ENCODE measurements at places on chromosomes 7 and 10. TPM values are rescaled to one million over a fixed set of nuclear protein-coding genes. Genes with fewer than 3 reads are reported as not detected.

DNA sequence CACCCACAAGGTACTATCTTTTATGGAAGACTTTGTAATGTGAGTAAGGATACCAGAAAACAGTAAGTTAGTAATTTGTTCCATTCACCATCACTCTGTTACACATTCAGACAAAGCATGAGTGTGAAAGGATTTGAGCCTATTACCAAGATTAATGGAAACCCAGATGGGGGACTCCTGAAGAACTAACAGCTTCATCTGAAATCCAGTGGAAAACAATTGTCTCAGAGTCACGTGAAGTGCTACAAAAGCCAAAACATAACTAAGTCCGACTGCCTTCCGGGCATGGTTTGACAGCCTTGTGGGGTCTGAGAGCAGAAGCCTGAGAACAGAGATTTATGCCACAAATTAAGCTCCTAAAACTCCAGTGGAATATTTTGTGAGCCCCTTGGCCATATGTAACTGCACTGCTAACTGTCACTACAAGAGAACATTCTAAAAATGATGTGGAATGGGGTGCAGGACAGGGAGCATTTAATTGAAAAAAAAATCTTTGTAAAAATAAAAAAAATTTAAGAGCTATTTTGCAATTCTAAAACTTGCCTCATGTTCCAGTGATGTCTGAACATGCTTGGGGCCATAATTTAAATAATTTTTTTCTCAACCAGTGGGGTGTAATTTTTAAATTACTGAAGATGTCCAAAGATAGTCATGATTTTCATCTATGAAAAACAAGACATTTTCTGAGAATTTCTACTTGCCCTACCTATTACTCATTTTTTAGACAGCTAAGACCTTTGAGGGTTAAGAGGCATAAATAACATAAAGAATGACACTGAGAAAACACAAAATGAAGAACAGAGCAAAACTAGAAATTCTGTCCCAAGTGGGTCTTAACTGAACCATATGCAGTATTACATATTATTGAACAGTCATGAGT lies 555.0 kb downstream of the INHBA start:
- DNase-seq = no peak

- no peak for DNase-seq
These were observed 2.8 kb upstream of the UCN3 start for GRCh38 chr10:5361966-5362365.

GRCh38 chr10:8404721-8405120 lies 350.2 kb downstream of the GATA3 start:
- DNase-seq = no peak

GRCh38 chr7:123993996-123994395 lies 38.9 kb downstream of the TMEM229A start:
- no peak for DNase-seq

DNA sequence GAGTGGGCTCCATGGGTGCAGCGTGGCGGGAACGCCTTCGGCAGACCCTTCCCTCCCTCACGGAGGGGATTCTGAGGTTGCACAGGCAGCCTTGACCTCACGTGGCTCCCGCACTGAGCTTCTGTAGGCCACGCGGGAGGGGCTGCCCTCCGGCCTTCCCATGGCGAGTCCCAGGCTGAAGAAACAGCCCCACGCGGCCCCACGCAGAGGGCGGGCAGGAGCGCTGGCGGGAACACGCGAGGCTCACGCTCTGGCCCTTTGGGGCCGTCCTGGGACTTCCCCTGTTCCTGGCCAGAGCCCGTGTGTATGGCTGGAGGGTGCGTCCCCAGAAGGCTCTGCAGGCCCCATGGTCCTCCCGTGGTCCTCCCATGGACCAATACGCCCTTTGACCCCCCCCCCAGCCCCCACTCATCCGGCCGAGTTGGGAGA lies 21.7 kb upstream of the NKX6-2 start:
- no peak for DNase-seq

DNA sequence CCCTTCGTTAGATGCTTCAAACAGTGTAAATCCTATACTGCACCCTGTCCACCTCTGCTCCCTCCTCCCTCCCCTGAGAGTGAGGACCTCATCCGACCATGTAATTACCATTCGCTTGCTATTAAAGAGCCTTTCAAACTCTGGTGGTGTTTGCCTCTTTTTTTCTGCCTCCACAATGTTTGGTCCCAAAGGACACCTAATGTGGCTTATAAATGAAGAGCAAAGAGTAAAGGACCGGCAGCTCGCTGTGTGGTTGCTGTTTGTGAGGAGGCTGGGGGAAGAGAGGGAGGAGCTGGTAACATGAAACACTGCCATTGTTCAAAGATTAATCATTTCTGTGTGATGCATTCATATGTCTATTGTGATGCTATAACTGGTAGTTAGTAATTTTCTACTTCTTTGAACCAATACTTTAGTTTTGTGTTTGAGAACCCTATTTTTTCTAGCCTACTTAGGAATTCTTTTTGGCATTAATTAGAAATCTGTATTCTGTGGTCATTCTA lies 27.9 kb downstream of the MTURN start:
- no peak for DNase-seq

AGMO gene
- total RNA-seq = 2.7 TPM

RELN gene
- total RNA-seq = not detected

SCART1 gene
- 2.9 TPM for total RNA-seq

DNA sequence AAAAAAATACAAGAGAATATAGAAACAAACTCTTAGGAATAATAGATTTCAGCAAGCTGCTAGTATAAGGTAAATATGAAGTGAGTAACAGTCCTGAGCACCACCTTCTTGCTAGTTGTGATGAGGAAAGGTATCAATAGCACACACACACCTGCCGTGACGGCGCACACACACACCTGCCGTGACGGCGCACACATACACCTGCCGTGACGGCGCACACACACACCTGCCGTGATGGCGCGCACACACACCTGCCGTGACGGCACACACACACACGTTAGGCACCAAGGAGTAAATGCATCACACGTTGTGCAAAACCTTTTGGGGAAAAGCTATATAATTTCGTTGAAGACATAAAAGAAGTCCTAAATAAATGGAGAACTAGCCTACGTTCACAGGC lies 4.7 kb upstream of the JAKMIP3 start:
- no peak for DNase-seq

DNA sequence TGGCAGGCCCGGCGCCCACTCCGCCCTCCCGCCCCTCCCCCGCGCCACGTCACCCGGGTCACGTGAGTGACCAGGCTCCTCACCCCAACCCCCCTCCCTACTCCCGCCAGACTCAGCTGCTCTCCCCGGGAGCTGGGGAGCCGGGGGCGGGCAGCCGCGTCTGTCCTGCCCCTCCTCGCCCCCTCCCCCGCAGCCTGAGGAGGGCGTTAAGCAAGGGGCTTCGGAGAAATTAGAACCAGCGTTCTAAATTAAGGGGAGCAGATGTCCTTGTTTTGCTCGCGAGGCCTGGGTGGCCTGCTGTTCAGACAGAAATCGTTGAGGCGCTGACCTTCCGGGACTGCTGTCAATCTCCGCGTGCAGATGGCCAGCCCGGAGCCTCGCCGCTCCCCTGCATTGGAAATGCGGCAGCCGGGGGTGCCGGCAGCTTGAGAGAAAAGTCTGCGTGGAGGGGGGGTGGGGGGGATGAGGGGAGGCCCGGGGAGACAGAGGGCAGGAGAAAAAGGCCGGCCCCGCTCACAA lies 102.2 kb upstream of the ZNF438 start:
- DNase-seq = peak; percentile 85

GPAM gene
- total RNA-seq = 5.6 TPM

DNA sequence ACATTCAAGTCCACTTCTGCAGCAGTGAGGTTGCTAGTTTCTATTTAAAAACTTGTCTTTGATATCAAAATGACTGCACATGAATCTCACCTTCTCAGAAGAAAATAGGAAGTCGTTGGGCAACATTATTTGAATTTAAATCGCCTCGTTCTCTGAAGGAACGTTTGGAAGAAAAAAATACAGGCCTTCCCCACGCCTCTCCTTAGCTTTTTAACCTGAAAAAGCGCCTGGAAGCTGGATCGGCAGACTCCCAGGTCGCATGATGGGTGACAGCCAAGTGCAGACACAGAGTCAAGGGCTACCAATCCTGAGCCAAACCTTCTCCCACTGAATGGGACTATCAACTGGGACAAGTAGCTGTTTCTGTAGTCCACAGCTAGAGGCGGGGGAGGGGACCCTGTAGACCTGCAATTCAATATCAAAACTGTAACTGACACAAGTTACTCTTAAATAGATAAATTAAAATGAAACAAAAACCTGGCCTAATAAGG lies 2.2 kb downstream of the FAM53B start:
- peak; percentile 19 for DNase-seq

DNA sequence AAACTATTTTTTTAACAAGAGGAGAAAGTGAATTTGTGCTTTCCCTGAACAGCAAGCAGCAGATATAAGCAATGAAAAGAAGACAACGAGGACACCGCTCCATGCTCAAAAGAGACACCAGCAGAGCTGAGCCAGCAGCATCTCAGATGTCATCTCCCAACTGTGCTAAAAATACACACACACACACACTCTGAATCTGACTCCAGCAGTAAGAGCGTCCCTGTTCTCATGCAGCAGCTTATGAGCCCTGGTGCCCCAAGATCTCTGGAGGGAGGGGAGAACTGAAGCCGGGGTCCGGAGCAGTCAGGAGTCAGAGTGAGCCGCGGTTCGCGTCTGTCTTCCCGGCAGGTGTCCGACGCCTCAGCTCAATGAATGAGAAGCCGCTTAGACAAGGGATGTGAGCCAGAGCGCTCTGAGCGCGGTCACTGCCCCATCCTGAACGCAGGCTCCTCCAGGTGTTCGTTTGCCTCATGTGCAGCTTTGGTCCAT lies 49.2 kb downstream of the SVIL start:
- no peak for DNase-seq

DNA sequence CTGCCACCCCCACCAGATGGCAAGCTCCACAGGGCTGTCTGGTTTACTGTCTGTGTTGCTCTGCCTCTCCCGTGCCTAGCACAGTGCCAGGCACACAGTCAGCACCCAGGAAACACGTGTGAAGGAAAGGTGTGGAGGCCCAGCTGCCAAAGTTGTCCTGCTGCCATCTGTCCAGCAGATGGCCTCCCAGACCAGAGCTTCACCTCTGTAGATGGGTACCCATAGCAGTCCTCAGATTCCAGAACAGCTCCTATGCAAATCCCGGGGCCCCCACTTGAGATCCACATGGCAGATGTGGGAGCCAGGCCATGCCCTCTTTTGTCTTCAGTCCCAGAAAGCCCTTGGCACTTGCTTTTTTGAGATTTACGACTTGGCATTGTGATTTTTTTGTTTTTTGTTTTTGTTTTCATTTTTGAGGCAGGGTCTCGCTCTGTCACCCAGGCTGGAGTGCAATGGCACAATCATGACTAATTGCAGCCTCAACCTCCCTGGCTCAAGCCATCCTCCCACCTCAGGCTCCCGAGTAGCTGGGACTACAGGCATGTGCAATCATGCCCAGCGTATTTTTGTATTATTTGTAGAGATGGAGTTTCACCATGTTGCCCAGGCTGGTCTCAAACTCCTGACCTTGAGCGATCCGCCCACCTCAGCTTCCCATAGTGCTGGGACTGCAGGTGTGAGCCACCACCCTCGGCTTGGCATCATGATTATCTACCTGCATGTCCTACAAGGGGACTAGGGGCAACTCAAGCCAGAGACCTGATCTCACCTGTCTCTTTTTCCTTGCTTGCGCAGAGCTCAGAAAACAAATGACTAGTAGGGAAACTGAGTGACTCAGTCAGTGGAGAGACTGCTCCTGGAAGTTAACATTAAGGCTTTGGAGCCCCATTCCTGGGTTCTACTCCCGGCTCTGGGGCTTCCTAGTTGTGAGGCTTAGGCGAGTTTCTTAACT lies 16.9 kb upstream of the PALD1 start:
- peak; percentile 62 for DNase-seq

DNA sequence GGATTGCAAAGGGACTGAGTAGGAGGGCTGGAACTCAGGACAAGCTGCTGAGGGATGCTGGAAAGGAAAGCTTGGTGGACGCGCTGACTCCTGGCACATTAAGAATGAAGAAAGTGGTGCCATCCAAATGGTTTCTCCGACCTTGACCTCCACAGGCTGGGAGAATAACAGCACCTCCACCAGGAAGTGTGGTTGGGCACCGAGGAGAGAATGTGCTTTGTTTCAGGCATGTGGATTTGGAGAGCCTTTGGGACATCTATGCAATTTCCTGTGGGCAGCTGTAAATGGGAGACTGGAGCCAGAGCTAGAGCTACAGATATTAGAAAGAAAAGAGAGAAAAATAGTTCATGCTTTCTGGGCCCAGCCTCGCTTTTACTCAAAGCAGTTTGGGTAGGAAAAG lies 29.8 kb upstream of the HABP2 start:
- no peak for DNase-seq

DNA sequence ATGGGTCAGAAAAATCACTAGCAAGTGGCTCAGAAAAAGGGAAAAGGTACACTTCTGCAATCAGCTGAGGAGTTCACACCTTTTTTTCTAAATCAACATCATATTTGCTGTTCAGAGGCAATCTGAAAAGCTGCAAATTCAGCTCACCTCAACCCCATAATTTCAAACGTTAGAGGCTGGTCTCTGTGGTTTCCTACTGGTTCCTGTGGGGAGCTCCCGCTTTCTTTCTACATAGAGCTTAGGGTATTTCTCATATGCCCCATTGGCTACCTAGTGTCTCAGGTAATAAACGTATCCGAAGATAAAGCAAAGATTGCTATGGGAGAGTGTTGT lies 5.2 kb upstream of the ZNF22 start:
- DNase-seq = no peak

Measured in transverse colon (tissue), 4 donors.